ENCODE measurements at places on chromosomes 3 and 15.

DNA sequence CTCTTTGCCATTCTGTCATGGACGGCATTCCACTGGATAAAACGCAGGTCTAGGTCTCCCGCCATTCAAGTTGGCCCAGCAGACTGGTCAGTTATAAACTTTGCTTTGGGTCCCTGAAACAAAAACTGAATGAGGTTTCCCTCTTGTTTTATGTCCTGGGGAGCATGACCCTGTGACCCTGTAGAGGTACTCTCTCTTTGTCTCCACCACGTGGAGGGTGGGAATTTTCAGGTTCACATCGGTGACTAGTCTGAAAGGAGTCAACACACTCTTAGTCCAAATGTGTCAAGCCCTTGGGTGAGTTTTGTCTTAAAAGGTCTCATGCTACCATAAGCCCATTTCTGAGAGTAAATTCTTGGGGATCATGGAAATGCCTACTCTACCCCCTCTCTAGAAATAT, 139.9 kb downstream of the PLCH1 start:
- no peak for DNase-seq

DNA sequence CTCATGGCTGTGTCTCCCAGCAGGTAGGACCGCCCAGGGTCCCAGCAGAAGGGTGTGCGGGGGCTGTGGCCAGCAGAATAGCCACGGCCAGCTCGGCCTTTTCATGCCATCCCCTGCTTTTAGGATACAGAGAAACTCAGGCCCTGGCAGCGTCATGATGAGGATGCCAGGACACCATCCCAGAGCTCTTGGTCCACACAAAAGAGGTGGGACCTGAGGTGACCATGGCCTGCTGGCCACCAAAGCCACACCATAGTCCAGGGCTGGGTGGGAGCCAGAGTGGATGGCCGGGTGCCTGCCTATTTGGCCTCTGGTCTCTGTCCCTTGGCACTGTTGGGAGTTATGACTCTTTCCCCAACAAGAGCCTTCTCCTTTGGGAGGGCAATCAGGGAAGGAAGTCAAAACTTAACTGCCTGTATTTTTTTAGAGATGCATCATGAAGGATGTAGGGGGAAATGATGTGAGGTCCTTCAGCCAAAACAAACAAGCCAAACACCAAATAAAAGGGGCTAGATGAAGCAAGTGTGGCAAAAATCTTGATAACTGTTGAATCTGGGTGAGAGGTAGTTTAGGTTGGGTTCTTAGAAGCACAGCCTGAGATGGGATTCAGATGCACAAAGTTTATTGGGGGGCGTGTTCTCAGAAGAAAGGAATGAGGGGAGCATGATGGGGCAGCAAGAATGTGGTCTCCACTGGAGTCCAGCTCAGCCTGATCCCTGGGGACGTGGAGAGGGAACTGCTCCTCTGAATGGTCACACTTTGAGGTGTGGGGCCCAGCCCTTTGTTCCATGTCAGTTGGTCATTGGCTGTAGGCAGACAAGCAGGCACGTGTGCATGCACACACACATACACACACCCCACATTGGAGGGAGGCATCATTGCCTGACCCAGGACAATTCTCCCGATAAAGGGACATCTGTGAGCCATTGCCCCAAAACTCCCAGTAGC, 33.2 kb downstream of the SMAD6 start:
- DNase-seq: no peak

DNA sequence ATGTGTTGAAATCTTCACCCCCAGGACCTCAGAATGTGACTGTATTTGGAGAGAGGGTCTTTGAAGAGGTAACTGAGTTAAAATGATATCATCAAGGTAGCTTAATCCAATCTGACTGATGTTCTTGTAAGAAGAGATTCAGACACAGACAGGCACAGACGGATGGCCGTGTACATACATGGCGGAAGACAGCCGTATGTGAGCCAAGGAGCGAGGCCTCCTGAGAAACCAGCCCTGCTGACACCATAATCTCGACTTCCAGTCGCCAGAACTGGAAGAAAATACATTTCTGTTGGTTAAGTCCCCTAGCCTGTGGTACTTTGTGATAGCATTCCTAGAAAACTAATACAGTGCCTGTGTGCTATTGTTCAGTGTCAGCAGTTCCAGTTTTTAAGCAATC, 73.6 kb downstream of the APBA2 start:
- no peak for DNase-seq

- DNase-seq: no peak
Measured at GRCh38 chr3:130870423-130870822, 23.5 kb upstream of the ATP2C1 start.

- DNase-seq: no peak
Measured at GRCh38 chr15:73882761-73883419, 9.5 kb downstream of the TBC1D21 start.

DNA sequence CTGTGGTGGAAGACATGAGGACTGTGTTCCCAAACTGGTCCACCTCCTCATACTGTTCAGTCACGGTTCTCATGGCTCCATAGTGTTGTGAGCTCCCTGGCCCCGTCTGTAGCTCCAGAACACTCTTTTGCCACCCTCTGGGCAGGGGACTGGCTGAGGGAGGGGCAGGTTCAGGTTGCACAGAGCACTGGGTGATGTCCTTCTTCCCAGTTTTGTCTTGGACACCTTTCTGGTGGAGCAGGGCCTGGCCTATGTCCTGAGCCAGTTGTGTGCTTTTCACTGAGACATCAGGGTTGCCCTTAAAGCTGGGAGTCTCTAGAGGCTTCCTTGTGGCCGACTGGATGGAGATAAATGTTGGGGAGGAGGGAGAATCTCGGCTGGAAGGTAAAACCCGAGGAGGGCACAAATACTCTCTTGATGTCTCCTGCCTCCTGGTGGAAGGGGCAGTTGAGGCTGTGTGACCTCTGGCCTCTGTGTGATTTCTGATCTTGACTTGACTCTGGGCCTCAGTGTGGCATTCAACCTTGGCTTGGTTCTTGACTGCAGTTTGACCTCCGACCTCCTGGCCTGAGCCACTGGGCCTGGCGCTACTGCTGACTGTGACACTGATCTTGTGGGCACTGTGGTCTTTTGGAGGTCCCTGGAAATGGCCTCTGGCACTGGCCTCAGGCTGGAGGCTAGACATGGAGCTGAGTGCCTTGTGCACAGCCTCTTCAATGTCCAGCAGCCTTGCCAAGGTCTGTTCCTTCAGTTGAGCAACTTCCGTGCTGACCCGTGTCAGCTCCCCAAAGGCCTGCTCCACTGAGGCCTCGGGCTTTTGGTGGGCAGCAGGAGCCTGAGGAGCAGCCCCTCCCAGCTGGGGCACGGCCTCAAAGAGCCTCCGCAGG, 8.1 kb downstream of the XIRP1 start:
- DNase-seq: no peak

DNA sequence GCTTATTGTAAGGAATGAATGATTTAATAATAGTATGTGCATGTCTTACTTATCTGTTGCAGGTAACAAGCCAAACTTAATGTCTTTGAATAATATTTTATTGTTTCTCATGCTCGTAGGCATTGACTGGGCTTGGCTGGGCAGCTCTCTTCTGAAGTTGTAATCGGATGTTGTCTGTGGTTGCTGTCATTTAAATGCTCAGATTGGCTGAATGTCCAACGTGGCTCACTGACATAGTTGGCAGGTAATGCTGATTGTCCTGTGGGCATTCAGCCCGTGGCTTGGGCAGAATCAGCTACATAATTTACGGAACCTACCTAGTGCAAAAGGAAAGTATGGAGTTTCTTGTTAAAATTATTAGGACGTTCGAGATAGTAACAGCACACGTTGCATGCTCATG, 297.4 kb upstream of the GBE1 start:
- DNase-seq: no peak

- DNase-seq: no peak
Measured at GRCh38 chr3:84567796-84568195, 391.0 kb upstream of the CADM2 start.

DNA sequence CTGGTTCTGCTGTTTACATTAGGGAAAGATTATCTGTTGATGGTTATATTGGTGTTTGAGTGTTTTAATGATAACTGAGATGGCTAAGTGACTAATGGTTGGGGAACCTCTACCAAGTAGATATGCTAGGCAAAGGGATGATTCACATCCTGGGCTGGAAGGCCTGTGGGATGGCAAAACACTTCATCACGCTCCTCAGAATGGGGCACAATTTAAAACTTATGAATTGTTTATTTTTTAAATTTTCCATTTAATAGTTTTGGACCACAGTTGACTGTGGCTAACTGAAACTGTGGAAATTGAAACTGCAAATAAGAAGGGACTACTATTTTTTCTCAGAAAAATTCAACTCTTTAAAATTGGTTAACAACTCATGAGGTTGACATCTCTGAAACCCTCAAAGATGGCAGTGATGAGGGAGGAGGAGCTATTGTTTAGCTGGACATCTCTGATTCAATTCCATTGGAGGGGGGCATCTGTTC, 100.5 kb upstream of the ZBED2 start:
- no peak for DNase-seq

DNA sequence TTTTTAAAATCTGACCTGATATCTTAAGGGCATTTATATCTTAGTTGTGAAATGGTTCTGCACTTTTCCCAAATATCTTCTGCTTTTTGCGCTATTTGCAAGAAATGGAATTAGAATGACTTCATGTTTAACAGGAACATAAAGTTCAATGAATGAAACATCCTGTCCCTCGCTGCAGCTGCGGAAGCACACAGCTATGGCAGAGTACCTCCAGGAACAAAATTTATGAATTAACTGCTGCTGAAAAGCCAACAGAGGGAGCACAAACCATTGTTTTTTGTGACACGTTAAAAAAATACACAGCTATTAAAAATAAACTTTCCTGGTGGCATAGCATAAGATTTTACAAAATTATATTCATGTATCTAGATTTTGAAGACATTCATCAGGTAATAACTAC, 404.4 kb upstream of the MDFIC2 start:
- DNase-seq: no peak

- no peak for DNase-seq
Measured at GRCh38 chr3:160538895-160539294, 26.5 kb downstream of the KPNA4 start.

DNA sequence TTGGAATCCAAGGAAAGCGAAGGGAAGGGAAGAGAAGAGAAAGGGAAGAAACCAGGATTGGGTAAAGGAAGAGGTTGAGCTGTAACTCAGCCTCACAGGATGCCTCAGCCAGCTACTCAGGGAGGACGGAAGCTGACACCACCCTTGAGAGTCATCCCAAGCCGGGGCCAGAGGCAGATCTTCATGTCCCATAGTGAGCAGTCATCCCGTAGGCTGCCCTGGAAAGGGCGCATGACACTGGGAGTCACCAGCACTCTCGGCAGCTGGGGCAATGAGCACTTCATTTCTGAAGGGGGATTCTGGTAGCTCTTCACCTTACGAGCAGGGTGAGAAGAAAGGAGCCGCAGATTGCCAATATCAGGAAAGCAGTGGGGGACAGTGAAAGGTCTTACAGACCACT, 60.1 kb upstream of the PCSK6 start:
- no peak for DNase-seq

Measured in anterior cingulate cortex (tissue), 58 donors.